CD4-positive, alpha-beta T cell treated with Interleukin-12 subunit alpha and Interleukin-12 subunit beta, for 1 hour (primary cell): ENCODE measurements at places on chromosomes 4 and X.

DNA sequence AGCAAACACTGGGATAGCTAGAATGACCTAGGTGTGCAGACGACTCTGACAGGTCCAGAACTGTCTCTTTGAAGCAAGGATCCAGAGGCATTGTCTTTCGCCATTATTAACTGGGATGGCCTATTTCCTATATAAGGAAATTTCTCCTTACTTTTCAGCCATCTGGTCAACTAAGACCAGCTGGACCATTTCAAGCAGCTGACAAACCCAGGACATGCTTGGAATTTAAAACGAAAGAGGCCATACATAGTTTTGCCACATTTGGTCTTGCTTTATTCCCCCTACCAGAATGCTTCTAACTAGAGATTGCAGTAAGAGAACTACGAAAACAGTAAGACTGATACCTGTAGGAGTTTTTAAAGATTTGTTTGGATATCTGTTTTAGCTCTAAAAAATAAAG, 87.0 kb downstream of the GLRA2 start:
- no peak for DNase-seq

- DNase-seq, result peak; percentile 53
These were observed 20.5 kb downstream of the SEL1L3 start for GRCh38 chr4:25842229-25842845.

GRCh38 chrX:106263817-106264216, 95.7 kb downstream of the PWWP3B start:
- DNase-seq, result no peak

- DNase-seq, result no peak
These were observed 8.8 kb upstream of the PIGA start for GRCh38 chrX:15344106-15344505.

DNA sequence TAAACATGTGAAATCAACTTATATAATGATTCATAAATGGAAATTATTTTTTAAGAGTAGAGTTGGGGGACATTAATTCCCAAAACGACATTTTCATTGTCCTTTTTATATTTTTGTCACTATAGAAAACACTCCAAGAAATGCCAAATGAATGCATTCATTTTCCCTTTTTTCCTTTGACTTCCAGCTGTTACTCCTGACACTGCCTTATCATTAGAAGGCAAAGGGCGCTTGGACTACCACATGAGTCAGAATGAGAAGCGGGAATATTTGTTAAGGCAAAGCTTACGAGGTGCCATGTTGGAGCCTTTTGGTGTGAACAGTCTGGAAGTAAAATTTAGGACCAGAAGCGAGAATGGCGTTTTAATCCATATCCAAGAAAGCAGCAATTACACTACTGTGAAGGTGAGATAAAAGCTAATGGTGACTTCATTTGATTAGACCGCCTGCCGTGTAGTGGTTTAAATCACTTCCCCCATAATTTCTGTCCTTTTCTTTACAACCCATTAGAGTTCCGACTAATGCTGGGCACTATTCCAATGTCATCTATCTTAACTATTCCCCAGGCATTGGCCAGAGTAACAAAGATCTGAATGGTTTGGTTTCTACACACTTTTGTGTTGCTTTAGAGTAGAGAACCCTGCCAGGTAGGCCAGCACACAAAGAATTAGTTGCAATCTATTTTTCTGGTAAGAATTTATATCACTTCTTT, 166.7 kb downstream of the FAT4 start:
- DNase-seq, result no peak

- no peak for DNase-seq
These were observed 66.7 kb upstream of the PJA1 start for GRCh38 chrX:69231903-69232302.

DNA sequence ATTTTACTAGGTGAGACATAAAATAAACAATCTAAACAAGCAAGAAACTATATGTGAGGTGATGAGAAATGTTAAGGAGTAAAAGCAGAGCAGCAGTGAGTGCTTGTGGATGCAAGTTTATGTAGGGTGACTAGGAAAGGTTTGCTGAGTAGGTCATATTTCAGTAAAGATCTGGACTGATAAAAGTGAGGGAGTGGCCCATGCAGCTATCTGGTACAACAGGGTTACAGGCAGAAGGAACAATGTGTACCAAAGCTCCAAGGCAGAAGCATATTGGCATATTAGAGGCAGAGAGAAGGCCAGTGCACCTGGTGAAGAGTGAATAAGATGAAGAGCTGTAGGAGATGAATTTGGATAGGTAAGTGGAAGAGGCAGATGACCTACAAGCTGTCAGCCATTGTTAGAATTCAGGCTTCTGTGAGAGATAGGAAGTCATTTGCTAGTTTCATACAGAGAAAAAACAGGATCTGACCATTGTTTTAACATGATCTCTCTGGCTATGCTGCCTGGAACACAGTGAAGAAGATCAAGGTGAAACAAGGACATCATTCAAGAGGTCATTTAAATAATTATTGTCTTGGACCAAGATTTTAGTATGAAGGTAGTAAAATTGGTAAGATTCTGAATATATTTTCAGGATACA, 274.6 kb downstream of the ANKRD50 start:
- no peak for DNase-seq

DNA sequence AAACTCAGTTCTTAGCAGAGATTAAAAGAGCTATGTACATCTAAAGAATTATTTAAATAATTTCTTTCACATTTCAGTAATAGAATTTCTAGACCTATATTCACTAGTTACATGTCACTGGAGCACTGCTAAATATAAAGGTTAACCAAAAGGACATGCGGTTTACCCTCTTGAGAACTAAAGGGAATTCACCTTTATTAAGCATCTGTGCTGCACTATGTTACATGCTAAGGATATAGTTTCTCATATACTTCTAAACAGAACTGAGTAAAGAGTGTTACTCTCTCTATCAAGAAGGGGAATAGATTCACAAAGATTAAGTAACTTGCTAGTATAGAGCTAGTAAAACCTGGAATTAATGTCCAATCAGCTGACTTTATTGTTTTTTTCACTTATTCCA, 7.6 kb downstream of the SPIN3 start:
- no peak for DNase-seq

- DNase-seq, result peak; percentile 16
These were observed 1.3 kb downstream of the NKRF start for GRCh38 chrX:119604766-119605463.

GRCh38 chrX:154309041-154309775, 13.6 kb downstream of the TKTL1 start:
- DNase-seq, result no peak

GRCh38 chr4:126539771-126540170, 1093.0 kb upstream of the INTU start:
- DNase-seq, result no peak
